ENCODE measurements at places on chromosomes 4 and X. TPM values are rescaled to one million over a fixed set of nuclear protein-coding genes. Genes with fewer than 3 reads are reported as not detected.

Gene HSD17B13
- 5.1 TPM for total RNA-seq

- DNase-seq, result no peak
Observed at GRCh38 chr4:11165052-11165451, 263.6 kb downstream of the HS3ST1 start.

DNA sequence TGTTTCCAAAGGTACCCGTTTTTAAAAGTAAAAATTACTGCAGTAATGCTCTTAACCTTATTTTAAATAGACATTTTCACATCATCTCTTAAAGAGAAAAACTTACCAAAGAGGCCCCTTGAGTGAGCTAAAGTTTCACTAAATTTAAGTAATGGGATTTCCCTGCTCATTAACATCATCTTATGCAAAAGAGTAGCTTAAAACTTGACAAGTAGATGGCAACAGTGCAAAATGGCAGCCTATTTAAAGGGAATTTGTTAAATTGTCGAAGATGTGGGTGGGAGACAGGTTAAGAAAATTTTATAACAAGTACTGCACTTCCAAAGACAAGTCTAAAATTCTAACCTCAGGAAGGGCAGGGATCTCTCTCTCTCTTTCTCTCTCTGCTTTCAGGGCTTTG lies 271.7 kb upstream of the LDB2 start:
- DNase-seq, result no peak

GRCh38 chr4:5752376-5753184 lies 41.6 kb downstream of the EVC start:
- DNase-seq, result no peak

Gene PAK3
- 1.9 TPM for total RNA-seq

DNA sequence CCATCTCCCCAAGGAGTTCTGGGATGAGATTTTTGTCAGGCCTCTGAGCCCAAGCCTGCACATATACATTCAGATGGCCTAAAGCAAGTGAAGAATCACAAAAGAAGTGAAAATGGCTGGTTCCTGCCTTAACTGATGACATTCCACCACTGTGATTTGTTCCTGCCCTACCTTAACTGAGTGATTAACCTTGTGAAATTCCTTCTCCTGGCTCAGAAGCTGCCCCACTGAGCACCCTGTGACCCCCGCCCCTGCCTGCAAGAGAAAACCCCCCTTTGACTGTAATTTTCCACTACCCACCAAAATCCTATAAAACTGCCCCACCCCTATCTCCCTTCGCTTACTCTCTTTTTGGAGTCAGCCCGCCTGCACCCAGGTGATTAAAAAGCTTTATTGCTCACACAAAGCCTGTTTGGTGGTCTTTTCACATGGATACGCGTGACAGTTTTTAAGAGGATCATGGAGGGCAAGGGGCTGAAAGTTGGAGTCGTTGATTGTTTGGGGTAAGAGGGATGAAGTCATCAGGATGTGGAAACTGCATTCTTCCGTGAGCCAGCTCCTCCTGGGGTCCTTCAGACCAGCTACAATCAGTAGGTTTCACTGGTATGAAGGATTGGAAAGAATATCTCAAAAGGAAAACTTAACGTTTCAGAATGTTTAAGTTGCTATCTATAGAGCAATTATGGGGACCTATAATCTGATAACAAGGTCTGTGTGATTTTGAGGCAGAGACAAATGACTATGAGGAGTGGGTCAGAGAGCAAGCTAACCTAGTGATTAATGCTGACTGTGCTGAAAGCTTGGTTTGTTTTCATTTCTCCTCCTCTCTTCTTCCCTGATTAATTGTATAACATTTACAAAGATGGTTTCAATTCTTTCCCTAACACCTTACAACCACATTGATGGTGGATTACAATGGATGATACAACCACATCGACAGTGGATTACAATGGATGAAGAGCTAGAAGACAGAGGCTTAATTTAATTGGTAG lies 28.6 kb upstream of the MAGEA11 start:
- DNase-seq, result no peak

Gene MAGEE2
- not detected for total RNA-seq

DNA sequence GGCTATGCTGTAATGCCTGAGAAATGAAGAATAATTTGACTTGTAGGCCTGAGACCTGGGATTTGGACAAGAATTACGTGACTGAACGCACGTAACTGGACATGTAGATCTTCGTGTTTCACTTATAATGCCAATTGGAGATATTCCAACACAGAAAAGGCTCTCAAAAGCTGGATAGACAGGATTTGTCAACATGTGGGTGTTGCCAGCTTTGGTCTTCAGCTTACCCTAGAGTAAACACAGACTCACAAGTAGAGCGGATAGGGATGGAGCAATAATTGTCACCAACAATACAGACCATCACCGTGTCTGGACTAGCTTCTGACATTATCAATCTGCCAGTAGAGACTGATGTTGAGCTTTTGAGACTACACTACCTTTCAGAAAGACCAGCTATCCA lies 1511.0 kb upstream of the ADGRL3 start:
- no peak for DNase-seq

Gene NAP1L3
- 0.98 TPM for total RNA-seq

DNA sequence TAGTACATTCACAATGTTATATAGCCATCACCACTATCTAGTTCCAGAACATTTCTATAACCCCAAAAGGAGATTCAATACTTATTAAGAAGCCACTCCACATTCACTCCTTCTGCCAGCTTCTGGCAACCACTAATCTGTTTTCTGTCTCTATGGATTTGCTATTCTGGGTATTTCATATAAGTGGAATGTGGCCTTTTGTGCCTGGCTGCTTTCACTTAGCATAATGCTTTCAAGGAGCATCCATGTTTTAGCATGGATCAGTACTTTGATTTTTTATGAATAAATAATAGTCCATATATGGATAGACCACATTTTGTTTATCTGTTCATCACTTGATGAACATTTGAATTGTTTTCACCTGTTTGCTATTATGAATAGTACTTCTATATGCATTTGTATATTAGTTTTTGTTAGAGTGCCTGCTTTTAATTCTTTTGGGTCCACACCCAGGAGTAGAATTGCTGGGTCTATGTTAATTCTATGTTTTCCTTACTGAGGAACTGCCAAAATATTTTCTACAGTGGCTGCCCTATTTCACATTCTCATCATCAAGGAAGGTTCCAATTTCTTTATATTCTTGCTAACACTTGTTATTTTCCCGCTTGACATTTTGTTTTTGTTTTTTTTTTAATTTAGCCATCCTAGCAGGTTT lies 16.6 kb upstream of the SMIM9 start:
- no peak for DNase-seq

Gene GIMD1
- total RNA-seq, result not detected

DNA sequence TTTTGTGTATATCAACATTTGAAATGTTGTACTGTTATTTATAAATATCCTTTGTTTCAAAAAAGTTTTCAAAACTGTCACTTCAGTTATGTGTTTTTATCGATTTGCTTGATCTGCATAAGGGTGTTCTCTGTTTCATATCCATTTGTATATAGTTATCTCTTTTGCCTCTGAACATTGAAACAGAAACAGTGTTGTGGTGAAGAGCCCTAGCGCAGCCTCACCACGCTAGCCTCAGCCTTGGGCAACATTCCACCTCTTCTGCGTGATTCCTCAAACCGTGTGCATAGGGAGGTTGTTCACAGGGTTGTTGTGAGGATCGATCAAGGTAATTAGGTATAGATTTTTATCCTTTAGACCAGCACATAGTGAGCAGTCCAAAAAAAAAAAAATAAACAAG lies 287.0 kb upstream of the GALNT7 start:
- no peak for DNase-seq

Gene LONRF3
- 16.0 TPM for total RNA-seq

All from breast epithelium (tissue), 4 donors.